ENCODE measurements at places on chromosomes 5 and 9.

GRCh38 chr9:17810728-17811571 lies 232.1 kb downstream of the SH3GL2 start:
- DNase-seq: peak; percentile 29

- no peak for DNase-seq
Measured at GRCh38 chr5:149445739-149446369, 66.8 kb upstream of the IL17B start.

DNA sequence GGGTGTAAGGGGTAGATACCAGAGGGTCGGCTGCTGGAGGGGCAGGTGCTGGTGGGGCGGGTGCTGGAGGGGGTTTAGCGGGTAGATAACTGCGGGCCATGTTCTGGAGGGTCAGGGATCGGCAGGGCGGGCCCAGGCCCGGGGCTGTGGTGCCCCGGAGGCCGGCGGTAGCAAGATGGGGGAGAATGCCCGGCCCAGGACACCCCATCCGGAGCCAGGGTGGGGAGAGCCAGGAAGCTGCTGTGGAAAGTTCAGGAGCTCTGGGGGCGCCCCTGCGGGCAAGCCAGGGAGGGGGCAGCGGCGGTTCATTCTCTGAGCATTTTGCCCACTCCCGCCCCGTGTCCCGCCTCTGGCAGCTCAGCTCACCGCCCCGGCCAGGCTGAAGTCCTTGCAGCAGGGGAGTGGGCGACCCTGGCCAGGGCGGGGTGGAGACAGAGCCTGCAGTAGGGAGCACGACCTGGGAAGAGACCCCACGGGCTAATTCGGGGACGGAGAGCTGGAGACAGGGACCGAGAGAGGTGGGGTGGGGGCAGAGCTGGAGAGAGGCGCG lies 538 bp downstream of the PRRT1B start:
- no peak for DNase-seq

GRCh38 chr5:58773744-58774441 lies 191.0 kb downstream of the RAB3C start:
- DNase-seq: no peak

DNA sequence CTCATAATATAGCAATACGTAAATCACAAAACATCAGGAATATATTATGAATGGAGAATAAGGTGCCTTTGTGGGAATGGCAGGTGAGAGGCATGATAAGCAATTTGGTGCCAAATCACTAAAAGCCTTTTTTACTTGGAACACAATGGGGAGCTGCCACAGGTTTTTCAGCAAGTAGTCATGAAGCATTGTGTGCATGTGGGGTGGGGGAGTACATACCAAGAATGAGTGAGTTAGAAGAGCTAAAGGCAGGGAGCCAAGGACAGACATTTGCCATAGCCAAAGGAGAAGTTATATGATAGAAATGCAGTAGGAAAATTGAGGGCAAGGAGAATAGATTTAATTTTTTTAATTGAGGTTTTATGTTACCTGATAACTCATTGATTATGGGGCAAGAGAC lies 445.0 kb upstream of the SMC2 start:
- no peak for DNase-seq

- peak; percentile 70 for DNase-seq
Measured at GRCh38 chr5:61177716-61178115, 15.4 kb upstream of the SMIM15 start.

DNA sequence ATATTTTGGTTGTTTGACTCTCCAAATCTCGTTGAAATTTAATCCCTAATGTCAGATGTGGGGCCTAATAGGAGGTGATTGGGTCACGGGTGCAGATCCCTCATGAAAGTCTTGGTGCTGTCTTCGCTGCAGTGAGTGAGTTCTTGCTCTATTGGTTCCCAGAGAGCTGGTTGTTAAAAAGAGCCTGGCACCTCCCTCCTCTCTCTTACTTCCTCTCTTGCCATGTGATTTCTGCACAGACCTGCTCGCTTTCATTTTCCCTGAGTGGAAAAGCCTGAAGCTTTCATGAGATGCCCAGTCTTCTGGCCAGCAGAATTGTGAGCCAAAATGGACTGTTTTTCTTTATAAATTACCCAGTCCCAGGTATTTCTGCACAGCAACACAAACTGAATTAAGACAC lies 221.6 kb downstream of the MAT2B start:
- no peak for DNase-seq

GRCh38 chr5:89668821-89669220 lies 740.7 kb downstream of the CETN3 start:
- no peak for DNase-seq

- DNase-seq: no peak
Measured at GRCh38 chr9:132575811-132576210, 6.6 kb upstream of the BARHL1 start.

DNA sequence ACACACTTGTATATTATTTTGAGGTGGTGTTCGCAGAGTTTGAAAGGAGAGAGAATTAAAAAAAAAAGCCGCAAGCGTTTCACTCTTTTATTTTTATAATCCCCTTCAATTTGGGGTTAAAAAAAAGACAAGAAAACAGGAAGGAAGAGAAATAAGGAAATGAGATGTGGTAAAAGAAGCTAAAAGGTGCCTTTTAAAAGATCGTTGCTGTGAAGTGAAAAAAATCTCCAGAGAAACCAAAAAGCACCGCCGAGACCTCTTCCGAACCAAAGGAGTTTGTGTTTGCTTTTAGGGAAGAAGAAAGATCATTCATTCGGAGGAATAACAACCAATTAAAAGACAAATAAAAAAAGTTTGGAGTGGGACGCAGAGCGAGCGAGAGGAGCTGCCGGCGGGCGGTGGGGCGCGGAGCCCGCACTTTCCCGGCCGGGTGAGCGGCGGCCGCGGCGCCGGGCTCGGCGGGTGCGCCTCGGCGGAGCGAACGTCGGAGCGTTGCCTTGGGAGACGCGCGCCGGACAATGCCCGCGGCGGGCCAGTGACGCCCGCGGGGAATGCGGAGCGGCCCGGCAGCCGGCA lies 355 bp downstream of the TLE4 start:
- peak; percentile 59 for DNase-seq

DNA sequence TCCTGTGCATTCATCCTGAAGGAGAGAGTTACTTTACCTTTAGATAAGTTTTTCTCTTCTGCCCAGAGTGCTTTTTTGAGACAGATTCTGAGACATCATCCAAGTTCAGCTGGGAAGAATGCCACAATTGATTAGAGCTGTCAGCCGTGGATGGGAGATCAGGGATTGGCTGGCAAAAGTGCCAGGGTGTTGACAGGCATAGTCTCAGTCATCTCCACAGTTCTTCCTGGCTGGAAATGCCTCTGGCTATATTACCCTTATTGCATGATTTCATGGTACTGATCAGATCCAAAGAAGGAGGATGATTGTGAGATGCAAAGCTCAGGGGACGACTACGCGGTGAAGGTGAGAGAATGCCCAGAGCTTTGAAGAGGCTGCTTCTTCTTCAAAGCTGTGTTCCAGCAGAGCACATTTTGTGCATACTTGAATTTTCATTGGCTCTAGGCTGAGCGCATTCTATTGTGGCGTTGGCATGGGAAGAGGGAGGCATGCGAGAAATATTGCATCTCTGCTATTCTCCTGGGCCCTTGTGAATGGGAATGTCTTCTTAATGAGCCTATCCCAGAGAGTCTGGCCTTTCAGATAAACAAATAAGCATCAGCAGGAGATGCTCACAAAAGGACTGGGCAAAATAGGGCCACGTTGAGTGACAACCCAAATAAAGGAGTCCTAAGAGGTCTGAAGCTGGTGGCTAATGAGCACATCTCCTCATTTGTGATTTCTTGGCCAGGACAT lies 82.1 kb downstream of the GRIA1 start:
- DNase-seq: no peak

DNA sequence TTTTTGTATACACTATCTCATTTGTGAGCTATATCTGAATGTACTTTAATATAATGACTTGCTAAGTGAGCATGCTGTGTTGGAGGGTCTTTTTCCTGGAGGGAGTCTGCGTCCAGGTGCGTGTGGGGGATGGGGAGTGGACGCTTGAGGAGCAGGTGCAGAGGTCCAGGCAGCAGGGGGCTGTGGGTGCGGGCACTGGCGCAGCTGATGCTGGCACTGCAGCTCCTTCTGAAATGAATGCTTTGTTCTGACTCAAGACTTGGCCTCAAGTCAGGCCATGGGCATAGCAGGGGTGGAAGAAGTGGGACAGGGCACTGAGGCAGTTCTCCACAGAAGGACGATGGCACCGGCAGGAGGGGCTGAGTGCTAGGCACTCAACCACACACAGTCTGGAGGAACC lies 165.7 kb upstream of the IRX1 start:
- DNase-seq: no peak

DNA sequence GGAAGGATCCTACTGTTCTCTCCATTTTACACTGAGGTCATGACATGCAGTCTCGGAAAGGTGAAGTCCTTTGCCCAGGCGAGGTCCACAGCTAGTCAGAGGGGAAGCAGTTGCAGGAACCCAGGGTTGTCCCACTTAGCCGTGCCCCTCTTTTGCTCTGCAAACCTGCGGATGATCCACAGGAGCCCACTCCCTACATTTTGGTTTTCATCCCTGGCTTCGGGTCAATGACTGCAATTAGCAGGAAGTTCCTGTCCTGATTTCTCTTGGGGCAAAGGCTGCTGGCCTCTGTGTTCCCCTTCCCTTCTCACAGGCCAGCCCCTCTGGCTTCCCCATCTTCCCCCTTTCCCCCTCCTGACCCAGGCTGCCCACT lies 1.3 kb downstream of the SLC2A8 start:
- no peak for DNase-seq

GRCh38 chr5:100758306-100758705 lies 144.8 kb downstream of the ST8SIA4 start:
- no peak for DNase-seq

DNA sequence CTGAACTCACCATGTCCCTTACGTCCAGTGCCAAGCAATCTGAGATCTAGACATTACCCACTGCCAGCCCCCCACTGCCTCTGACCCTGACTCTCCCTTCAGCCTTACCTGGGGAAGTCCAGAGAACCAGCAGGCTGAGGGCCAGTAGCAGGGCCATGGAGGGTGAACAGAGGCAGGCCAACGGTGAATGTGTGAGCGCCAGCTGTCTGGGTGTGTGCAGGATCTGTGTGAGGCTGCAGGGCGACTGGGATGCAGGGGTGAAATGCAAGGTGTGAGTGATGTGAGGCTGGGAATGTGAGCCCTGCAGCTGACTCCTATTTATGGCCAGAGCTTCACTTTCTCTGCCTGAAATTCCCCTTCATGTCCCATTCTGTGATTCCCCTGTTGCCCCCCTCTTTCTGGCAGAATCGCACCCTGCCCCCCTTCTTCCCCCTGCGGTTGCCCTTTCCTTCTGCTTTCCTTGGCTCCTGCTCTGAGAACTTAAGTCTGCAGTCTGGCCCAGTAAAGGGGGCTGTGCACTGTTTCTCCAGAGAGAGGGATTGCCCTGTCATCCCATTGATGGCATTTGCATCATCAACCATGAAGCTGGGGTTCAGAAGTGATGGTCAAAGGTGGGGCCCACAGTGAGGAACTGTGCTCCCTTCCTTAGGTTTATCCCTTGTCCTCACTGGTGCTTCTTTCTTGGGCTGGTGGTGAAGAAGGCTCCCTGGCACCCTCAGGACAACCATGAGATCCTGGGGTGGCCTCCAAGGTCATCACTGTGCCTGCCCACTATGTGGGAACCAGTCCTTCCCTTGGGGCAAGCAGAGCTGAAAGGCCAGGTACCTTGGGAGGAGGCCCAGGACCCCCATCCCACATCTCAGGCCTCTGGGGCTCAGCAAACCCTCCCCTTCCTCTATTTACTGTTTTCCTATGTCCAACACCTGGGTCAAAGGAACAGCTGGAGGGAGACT lies at the start of gene CCL19:
Gene CCL19 (minus strand): TSS at position 294 of the 953 bp plus-strand sequence. CDS start 137 bp downstream, at position 157.
- DNase-seq: peak; percentile 21

DNA sequence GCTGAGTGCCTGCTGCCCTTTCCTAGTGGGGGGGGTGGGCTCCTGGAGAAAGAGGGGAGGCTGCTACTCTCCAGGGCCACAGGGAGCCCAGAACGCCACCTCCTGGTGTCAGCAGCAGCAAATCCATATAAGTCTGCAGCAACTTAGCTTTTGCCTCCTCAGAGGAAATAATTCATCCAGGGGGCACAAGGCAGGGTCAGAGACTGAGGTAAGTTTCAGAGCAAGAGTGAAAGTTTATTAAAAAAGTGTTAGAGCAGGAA lies 4.0 kb upstream of the CLPTM1L start:
- DNase-seq: no peak

GRCh38 chr9:21097817-21098216 lies 20.1 kb upstream of the IFNB1 start:
- DNase-seq: peak; percentile 47

- no peak for DNase-seq
Measured at GRCh38 chr5:28750251-28750650, 1711.9 kb upstream of the CDH9 start.

DNA sequence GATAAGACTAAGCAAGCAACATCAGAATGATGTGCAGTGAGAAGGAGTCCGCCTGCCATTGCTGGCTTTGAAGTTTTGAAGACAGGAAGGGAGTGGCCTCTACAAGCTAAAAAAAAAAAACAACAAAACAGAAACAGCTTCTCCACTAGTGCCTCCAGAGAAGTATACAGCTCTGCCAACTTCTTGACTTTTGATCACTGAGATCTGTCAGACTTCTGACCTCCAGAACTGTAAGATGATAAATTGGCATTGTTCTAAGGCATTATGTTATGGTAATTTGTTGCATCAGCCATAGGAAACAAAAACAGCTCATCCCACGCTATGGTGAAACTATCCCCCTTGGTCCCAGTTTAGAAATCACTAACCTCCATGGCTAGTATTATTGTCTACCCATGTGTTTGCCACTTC lies 131.0 kb upstream of the VCAN start:
- DNase-seq: peak; percentile 61

DNA sequence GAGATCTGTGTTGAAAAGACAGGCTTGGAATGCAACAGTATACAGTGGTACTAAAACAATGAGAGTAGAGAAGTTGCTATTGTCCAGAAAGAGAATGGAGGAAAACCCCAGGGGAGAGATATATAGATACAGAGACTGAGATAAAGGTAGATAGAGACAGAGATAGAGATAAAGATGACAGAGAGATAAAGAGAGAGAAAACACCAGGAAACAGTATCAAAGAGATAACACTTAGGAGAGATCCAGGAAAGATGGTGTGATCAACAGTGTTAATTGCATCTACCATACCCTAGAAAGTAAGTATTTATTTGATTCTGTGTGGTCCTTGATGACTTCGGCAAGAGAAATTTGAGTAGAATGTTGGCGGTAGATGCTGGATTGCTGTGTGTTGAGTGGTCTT lies 461.8 kb upstream of the RIOK2 start:
- no peak for DNase-seq

DNA sequence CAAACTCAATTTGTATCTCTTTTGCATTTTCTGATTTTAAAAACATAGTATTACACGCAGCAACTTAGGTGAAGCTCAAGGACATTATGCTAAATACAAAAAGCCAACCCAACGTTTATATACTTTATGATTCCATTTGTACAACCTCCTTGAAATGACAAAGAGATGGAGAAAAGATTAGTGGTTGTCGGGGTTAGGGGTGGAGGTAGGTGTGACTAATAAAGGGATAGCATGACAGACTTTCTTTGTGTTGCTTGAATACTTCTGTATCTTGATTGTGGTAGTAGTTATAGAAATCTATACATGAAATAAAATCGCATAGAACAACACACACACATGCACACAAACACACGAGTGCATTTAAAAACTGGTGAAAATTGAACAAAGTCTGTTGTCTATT lies 42.5 kb upstream of the EFNA5 start:
- no peak for DNase-seq

GRCh38 chr5:141857226-141857625 lies 21.0 kb downstream of the PCDH1 start:
- DNase-seq: no peak

Measured in inflammatory macrophage treated with lipopolysaccharide for 1 hour (primary cell).